ENCODE measurements at places on chromosomes 4 and X.
A peak's percentile ranks its signal among the peaks of the same experiment; 100 is the strongest.

- no peak for DNase-seq
These were observed 261.3 kb downstream of the TENM3 start for GRCh38 chr4:182504463-182504862.

DNA sequence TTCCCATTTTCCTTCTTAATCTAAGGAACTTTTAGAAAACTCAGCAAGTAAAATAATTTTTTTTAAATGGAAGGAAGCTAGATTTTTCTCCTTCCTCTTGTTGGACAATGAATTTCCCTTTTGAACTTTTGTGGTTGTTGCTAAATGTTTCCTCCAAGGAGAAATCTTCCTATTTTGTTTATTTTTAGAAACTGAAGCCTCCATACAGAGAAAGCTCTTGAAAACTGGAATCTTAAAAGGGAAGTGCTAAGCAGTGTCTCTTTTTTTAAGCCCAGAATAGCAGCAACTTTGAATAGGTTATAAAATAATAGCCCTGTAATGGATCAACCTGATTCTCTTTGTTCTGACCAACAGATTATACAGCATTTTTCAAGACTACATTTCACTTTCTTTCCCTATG lies 15.1 kb upstream of the DCLK2 start:
- DNase-seq = no peak

DNA sequence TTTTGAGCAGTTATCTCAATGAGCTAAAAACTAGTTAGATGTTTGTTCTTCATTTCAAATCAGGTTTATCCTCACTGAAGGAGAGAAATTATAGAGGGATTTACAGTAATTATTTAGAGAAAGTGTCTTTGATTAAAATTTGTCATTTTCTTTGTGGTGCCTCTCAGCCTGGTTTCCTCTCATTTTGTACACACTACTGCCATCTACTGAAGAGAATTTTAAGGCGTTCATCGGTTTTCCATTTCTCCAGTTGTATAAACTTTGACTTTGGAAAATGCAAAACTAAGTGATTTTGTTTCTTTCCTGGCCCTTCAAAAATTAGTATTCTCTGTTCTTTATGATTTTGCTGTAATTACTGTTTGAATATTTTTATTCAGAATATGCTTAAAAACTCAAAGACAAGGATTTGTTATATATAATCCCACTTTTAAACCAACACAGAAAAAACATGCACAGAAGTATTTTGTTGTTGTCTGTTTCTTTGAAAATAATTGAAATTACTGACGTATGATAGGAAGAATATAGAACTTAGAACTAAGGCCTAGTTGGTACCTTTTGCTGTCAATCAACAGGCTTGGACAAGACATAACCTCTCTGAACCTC lies 34.4 kb upstream of the ANXA3 start:
- DNase-seq = no peak

- no peak for DNase-seq
These were observed 1070.2 kb upstream of the TENM3 start for GRCh38 chr4:181173046-181173445.

- no peak for DNase-seq
These were observed 1070.1 kb downstream of the STPG2 start for GRCh38 chr4:97073194-97073593.

- DNase-seq = no peak
These were observed 79.2 kb downstream of the CPZ start for GRCh38 chr4:8671712-8672290.

DNA sequence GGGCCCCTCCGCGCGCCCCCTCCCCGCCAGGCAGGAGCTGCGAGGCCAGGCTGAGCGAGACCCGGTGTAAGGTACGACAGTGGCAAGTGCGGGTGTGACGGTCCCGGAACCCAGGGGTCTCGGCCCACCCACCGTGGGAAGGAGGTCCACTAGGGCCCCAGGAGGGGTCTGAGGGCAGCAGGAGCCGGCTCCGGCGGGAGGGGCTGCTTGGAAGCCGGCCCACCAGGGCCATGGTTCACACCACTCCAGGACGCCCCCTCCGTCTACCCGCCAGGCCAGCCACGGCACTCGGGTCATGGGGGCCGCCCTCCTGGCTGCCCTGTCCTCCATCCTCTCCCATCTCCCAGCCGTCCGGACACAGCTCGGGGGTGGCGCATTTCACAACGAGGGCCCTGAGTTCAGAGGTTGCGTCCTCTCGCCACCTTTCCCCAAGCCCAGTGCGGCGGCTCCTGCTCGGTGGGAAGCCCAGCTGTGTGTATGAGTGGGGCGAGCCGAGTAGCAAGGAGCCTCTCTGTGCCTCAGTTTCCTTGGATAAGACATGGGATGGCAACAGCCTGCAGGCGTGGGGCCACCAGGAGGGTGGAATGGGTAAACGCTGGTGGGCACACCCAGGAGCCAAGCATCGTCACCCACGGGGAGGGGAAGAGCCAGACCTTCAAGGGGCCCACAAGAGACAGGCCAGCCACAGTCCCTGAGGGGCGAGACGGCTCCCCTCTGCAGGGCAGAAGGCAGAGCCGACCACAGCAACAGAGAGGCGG lies 81.3 kb downstream of the FAM53A start:
- no peak for DNase-seq

- no peak for DNase-seq
These were observed 22.7 kb downstream of the NSG1 start for GRCh38 chr4:4409416-4410115.

DNA sequence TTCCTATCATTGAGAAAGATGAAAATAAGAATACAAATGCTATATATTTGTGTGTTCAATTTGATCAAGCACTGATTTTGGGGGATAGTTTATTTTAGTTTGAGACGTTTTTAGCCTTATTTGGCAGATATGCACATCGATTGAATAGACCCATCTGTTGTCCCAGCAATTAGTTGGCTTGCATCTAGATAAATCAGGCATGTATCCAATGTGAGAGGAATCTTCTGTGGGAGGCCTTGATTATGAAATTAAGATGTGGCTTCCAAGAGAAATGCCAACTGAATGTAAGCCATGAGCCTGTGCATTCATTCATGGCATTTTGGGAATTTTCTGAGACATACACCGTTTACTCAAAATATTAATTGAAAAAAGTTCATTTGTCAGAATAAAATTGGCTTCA lies 623.1 kb downstream of the TECRL start:
- DNase-seq = no peak

DNA sequence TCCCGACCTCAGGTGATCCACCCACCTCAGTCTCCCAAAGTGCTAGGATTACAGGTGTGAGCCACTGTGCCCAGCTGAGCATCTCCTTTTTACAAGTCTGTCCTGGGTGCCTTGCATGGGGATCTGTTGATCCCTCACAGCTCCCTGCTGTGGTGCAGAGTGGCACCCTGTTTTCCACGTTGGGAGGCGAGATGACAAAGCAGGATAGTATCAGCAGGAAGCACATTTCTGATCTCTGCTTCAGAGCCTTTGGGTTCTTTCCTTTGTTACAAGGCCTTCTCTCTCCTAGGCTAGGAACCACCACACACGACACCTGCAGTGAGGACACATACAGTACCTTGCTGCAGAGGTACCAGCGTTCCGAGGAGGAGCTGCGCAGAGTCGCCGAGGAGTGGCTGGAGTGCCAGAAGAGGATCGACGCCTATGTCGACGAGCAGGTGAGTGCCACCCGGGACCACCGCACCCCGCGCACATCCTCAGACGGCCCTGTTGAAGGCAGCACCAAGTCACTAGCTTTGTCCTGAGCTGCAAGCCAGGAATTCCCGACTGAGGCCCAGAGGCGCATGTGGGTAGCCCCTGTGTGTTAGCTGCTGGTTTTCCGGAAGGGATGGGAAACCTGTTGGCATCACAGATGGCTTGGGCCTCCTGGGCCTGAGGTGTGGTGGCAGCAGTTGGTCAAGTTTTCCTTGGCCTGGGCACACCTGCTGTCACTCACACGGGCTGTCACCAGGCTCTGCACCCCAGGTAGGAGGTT lies 109.6 kb downstream of the TNIP2 start:
- DNase-seq = no peak

- DNase-seq = no peak
These were observed at the start of gene CXCL5 for GRCh38 chr4:73998040-73999011. TSS of gene CXCL5 (minus strand) at chr4:73998677. CDS start at chr4:73998581, 96 bp downstream.

DNA sequence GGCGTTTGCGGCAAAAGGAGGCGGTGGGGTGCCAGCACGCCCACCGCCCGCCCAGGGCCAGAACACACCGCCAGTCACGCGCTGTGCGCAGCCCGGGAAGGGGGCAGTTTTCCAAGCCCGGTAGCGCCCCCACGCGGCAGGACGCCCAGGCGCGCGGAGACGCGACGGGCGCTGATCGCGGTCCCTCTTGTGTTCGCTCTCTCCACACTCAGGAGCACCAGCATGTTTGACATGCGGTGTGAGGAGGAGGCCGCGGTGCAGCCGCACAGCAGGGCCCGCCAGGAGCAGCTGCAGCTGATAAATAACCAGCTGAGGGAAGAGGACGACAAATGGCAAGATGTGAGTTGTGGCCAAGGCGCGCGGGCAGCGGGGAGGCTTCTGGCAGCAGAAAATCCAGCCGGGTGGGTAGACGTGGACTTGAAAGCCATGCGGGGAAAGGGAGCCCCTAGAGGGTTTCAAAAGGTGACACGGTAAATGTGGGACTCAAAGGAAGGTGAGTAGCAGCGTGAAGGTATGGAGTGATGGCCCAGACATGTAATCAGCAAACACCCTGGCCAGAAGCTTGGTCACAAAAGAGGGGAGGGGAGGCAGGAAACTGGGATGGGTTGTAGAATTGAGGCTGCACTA lies 104.1 kb downstream of the PHOX2B start:
- DNase-seq = no peak

- DNase-seq = no peak
These were observed 162.6 kb downstream of the PRR32 start for GRCh38 chrX:126982158-126982557.

DNA sequence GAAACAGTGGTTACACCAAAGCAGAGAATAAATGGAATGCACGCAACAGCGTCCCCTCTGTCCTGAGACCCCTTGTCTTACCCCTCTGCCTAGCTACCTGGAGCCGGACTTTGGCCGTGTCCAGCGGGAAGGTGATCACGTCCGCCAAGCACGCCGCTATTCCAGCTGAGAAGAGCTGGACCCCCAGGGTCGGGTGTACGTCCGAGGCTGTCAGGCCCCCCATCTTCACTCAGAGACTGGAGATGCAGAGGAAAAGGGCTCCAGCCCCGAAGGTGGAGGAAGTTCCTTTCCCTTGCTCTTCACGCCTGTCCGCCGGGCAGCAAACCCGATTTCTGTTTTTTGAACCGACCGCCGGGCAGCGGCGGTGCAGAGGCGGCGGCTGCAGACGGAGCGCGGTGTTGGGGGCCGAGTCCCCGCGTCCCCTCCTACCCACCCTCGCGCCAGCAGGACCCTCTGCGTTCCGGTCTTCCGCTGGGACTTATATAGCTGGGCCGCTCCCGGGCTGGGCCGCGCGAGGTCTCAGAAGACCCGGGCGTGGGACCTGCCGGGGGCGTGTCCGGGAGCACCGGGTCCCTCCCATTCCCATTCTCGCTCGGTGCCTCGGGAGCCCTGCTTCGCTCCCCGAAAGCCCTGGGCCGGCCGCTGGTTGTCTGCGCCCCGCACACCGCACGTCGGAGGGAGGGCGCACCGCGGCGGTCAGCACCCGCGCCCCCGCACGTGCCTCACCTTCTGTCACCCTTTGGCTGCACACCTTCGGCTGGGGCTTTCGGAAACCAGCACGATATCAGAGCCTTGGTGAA lies at the start of gene UCP1:
Gene UCP1, minus strand, starts transcription at position 455 of the 800 bp plus-strand sequence. Its CDS starts 232 bp downstream, at position 223.
- DNase-seq = no peak

DNA sequence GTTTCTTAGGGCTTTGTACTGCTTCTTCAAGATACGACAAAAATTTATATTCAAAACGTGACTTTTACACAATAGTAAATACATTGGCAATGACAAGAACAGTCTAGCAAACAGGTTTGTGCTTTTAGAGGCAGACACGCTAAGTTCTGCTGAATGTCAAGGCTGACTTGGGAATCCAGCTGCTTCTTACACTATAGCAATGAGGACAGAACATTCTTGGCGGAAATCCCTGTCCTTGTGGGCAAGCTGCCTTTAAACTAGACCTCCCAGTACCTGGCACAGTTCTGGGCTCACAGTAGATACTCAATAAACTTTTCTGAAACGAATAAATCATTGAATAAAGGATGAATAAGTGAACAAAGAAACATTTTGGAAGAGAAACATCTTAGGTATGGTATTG lies 148.2 kb downstream of the RASL11B start:
- no peak for DNase-seq

- peak; percentile 39 for DNase-seq
These were observed 100.8 kb downstream of the SPIN4 start for GRCh38 chrX:63250253-63250868.

DNA sequence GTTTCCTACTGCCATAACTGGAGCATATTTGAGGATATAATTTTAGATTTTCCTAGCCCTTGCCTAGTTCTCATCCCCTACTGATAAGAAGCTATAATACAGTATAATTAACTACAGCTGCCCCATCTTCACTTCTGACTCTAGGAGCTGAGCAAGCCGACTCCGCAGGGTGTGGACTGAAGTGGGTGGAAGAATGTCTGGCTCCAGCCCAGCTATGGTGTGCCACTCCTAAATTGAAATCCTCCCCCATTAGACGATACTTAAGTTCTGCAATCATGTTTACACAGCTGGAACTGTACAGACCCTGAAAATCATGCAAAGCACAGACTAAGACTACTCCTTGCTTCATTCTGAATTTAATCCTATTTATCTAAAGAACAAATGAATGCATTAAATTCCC lies 93.1 kb downstream of the PCDH19 start:
- DNase-seq = no peak

- DNase-seq = peak; percentile 7
These were observed 59.1 kb downstream of the ANXA3 start for GRCh38 chr4:78610546-78611214.

GRCh38 chr4:107069049-107069448 lies 32.9 kb upstream of the DKK2 start:
- DNase-seq = no peak

DNA sequence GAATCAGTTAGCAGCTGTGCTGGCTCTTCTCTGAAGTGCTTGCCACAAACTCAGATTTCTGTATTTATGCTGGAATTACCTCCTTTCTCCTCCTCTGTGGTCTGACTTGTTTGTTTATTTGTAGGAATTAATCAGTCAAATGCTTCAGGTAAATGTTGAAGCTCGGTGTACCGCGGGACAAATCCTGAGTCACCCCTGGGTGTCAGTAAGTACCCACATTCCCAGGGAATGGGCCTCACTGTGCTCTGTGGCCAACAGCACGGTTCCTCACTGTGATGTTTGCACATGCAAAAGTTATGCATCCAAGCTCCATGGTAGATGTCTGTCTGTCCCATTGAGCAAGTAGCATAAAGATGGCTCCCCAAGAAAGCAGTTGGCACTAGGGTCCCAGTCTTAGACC lies 169.9 kb downstream of the DCLK2 start:
- DNase-seq = no peak

- no peak for DNase-seq
These were observed 68.9 kb downstream of the MAP3K15 start for GRCh38 chrX:19446397-19446796.

- no peak for DNase-seq
These were observed 59.2 kb downstream of the GLUD2 start for GRCh38 chrX:121106484-121107235.

GRCh38 chr4:182231080-182231479 lies 12.1 kb upstream of the TENM3 start:
- no peak for DNase-seq

DNA sequence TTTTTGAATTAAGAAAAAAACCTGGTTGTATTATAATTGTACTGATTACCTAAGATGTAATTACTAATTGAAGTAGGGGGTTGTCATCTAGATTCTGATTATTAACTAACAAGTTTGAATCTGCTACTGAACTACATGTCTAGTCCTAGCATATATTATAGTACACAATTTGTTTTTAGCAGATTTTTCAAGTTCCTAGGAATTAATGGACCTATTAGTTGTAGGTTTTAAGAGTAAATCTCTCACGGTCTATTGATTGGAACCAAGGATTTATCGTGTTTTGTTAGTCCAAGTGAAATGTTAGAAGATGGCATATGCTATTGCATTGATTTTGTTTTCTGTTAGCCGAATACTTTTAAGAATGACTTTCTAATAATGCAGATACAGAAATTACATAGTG lies 20.8 kb downstream of the PTPN13 start:
- DNase-seq = no peak

Measured in CD4-positive, alpha-beta T cell treated with Interleukin-4 for 1 hour (primary cell).